ENCODE measurements at places on chromosomes 5 and 9.
A peak's percentile ranks its signal among the peaks of the same experiment; 100 is the strongest.

- DNase-seq, result no peak
These were observed 1.6 kb upstream of the DOK3 start for GRCh38 chr5:177511181-177511580.

GRCh38 chr9:127444283-127444920 is 6.8 kb downstream of the RPL12 start:
- DNase-seq, result peak; percentile 8

GRCh38 chr9:120742951-120743416 is 28.7 kb upstream of the MEGF9 start:
- peak; percentile 25 for DNase-seq

DNA sequence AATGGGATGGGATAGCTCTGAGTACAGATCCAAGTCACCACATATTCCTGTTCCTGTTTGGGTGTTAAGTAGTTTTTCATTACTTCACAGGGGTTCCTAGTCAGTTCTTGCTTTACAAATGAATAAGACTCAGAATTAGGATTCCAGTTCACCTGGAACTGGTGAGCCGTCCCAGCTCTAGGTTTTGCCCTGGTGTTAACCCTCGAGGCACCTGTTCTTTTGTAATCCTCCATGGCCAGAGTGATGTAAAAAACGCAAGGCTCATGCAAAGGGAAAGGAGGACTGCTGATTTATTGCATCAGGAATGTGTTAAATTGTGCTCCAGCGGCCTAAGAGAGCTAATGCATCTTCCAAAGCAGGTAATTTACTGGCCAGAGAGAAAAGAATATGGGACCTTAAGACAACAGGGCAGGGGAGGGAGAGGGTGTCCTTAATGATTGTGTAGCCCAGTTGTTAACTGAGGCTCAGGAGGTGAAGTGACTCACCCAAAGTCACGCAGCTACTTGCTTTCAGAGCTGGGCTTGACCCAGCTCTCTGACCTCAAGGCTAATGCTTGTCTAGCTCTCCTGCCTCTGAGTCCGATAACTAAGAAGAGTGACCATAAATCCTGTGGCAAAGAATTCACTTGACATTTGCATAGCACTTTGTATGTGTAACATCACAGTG is 70.5 kb downstream of the DMRT2 start:
- DNase-seq, result peak; percentile 16

DNA sequence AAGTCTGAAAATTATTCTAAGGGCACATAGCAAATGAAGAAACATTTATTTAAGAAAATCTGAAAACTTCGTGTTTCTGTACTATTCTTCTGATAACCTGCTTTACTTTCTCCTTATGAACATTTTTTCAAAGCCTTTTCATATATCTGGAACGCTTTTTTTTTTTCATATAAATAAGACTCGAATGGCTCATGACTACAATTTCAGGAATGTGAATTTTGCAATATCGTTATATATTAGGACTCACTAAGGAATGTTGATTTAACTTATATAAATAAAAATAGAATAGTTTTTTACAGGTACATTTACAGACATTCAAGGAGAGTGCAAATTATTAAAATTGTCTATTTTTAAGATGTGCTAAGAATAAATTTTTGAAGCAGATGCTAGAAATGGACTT is 42.9 kb downstream of the GPBP1 start:
- DNase-seq, result no peak

DNA sequence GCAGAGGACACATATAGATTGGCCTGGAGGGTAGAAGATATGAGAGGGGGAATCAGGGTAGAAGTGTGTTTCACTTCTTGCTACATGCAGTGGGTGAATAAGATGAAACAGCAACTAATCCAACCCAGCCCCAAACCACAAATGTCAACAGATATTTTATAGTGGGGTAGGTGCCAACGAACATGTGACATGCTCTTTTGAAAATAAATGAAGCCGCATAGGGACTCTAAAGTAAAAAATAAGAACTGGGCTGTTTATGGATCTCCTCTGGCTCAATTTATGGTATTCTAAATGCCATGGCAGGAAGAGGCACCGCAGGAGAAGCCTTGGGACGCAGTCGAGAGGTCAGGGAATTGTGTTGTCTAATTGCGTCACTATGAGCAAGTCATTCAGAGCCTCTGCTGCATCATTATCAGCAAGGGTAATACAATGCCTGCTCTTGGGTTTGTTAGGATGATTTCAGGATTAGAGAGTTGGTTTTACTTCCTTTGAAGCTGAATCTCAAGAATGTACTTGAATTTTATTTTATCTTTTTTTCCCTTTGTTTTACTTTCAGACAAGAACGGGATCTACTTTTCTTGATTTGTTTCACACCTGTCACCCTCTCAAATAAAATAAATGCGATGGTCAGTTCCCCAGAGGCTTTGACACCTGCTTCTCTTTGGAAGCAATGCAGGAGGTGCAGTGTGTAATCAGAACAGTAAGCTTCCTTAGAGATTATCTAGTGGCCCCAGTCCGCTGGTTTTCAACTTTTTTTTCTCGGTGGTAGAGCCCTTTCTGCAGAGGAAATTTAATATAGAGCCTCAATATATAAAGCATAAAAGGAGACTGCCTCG is 375.6 kb upstream of the CLINT1 start:
- no peak for DNase-seq

GRCh38 chr5:68047035-68047434 is 168.5 kb upstream of the PIK3R1 start:
- DNase-seq, result no peak

DNA sequence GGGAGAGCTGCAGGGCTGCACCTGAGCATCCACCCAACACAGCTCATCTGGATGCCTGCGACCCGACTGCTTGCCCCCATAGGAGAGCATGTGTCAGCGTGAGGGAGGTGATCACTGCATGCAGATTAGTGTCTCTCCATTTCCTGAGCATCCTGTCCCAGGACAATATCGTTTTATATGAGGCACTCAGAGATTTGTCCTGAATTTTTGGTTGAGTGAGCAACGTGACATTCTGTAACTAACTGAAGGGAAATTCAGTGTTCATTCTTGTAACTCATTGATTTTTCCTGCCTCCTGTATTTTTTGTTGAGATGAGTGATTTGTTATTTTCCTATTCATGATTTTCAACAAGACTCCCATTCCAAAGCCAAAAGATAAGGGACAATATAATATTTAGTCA is 20.7 kb upstream of the ANKRD34B start:
- DNase-seq, result no peak

GRCh38 chr9:15909297-15909696 is 356.5 kb downstream of the CCDC171 start:
- DNase-seq, result no peak

DNA sequence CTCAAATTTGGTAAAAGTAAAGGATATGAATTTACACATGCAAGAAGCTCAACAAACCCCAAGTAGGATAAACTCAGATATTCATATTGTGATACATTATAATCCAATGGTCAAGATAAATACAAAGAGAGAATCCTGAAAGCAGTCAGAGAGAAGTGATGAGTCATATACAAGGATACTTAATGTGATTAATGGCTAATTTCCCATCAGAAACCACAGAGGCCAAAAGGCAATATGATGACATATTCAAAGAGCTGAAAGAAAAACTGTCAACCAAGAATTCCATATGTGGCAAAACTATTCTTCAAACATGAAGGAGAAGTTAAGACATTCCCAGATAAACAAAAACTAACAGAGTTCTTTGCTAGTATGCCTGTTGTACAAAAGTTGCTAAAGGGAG is 19.5 kb upstream of the IRF1 start:
- peak; percentile 45 for DNase-seq

GRCh38 chr5:137665678-137666460 is 70.0 kb downstream of the KLHL3 start:
- no peak for DNase-seq

DNA sequence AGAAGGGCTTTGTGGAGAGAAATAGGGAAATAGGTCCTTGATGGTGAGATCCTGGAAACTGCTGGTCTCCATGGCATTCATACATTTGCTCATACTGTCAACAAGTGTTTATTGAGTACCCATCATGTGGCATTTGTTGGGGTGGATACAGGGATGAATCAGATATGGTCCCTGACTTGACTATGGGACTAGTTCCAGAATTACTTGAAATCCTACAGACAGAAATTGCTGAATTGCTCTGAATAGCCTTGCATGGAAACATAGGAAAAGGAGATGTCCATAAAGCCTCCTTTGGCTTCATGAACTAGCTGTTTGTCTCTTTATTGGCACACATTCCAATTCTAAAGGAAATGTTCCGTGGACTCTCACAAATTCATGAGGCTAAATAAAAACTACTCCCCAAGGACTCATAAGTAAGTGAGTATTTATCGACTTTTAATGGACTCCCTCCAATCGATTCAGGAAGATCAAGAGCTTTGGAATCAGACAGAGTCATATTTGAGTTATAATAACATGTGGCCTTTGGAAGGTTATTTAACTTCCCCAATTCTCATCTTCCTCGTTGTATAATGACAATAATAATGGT is 122.4 kb upstream of the C6 start:
- no peak for DNase-seq

- no peak for DNase-seq
These were observed 163.7 kb downstream of the COL23A1 start for GRCh38 chr5:178426326-178427130.

DNA sequence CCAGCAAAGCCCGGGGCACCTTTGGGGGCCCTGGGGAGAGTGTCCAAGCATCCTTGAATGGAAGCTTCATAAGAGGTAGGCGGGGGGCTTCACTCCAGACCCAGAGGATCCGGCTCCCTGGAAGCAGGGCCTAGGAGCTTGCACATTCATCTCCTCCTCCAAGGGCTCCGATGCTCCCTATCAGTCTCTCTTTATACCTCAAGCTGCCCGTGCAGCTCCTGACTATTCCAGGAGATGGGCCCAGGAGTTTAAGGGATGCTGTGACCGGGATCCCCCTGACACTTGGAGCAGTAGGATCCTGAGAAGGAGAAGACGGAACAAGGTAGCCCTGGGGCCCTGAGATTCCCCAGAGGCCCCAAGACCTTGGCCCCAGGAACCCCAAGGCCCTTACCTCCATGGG is 25.9 kb downstream of the CSF1R start:
- no peak for DNase-seq

GRCh38 chr9:3526997-3527940 is 1.5 kb upstream of the RFX3 start:
- no peak for DNase-seq

- DNase-seq, result no peak
These were observed 33.0 kb upstream of the PRSS3 start for GRCh38 chr9:33762343-33762742.

GRCh38 chr9:3410461-3410860 is 115.3 kb downstream of the RFX3 start:
- DNase-seq, result no peak

DNA sequence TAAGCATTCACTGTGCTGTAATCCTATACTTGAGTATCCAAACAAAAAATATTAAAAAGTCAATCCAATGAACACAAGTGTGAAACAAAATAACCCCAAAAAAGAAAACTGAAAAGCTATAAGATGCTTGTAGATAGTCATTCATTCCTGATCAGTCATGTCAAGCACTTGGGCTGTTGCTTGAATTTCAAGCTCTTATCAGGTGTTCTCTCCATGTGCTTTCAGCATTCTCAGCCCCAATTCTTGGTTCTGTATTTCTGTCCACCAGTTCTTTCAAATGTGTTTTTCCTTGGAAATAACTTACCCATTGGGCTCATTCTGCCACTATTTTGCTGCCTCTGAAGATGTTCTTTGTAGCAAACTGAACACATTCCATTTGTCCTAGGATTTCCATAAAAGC is 4.7 kb downstream of the ZFAND5 start:
- DNase-seq, result no peak

DNA sequence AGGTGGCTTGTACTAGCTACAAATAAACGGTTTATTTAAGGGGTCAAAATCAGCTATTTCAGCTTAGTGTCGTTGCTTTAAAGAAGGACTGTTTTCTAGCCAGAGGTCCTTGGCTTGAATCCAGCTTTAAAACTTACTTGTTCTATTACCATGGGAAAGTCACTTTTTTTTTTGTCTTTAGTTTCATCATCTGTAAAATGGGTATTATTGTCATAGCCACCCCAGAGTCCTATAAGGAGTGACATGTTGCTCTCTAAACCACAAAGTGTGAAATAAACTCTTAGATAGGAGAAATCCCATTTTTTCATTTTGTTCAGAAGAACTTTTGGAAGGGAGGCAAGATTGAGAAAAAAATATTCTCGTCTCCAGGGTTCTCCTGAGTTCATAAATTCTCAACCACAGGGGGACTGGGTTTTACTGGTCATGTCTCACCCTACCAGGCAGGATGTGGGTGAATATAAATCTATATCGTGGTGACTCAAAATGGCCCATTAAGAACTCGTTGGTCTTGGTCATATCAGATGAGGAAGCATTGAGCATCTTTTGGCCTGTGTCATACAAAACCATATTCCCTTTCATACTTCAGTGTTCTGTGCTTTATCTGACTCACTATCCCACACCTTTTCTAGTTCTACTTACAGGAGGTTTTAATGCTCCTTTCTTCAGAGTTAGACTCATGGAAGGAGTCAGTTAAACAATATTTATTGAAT is 202.7 kb upstream of the NR3C1 start:
- peak; percentile 57 for DNase-seq

DNA sequence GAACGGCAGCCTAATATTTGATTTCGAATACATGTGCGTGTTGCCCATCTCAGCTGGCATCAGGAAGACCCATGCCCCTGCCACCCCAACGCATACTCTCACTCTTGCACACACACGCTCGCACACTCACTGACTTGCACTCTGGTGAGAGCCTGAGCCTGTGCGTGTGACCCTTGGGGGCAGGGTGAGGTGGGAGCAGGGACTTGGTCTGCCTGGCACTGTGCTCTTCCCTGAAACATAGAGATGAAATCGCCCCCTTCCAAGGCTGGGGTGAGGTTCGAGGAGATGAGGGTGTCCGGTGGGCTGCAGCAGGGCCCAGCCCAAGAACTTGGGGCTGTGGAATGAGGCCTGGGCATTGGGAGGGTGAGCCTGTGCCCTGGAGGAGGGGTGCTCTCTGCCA is 1.2 kb downstream of the LCN9 start:
- no peak for DNase-seq

GRCh38 chr9:121271368-121272341 is 3.7 kb downstream of the GSN start:
- no peak for DNase-seq

GRCh38 chr9:127612939-127613582 is 984 bp downstream of the STXBP1 start:
- DNase-seq, result peak; percentile 22

DNA sequence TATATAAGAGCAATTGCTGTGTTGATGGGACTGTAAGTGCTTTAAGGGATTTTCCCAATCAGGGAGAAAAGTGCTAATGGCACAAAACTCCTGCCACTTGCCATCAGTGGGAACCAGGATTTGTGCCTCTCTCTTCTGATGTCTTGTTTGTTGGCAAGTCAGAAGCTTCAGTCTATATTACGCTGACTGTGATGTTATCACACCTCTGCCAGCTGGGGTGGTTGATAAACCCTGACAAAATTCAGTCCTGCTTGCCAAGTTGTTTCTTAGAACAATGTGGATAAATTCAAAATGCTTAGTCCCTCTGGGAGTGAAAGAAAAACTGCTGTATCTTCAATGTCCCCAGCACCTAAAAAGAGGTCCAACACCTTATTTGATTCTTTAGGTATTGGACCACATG is 161.4 kb upstream of the FBXL7 start:
- no peak for DNase-seq

DNA sequence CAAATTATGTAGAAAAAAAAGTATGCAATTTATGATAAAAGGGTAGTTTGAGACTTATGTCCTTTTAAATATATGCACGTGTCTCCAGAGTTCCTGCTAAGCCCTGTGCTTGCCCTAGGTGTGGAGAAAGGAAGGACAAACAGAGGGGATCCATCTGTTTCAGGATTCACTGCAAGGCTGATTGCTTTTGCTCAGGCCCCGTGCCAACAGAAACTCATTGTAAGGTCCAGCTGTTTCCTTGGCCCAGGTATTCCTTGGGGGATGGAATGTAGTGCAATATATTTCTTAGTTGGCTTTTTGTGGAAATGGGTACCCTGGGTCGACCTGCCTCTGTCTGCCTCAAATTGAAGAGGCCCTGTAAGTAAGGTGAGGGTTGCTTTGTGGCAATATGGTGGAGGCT is 268.6 kb upstream of the CLINT1 start:
- no peak for DNase-seq
